Cardiac fibroblast (primary cell): ENCODE measurements at places on chromosomes 3 and 15.

DNA sequence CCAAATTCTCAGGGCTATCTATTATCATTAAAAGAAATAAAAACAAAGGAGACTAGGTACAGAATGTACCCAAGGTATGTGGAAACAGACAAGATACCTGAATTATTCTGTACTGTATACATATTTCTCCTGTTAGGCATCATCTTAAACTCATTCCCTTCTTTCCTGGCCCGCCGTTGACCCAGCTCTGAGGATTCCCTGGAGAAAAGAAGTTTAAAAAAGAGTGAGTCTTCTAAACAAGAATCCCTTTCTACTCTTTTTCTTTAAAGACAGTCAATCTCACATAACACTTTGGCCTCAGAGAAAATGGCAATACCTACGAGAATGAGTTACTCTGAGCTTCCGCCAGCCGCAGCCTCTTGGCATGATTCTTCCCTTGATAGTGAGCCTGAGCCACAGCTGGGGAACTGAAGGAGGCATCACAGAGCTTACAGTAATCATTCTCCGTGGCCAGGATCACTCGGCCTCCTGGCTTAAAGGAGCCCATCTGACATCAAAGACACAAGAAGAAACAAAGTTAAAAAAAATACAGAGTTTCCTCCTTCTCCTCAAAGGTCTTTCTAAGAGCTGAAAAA lies 44.2 kb downstream of the ZMAT3 start:
- peak; percentile 58 for DNase-seq

DNA sequence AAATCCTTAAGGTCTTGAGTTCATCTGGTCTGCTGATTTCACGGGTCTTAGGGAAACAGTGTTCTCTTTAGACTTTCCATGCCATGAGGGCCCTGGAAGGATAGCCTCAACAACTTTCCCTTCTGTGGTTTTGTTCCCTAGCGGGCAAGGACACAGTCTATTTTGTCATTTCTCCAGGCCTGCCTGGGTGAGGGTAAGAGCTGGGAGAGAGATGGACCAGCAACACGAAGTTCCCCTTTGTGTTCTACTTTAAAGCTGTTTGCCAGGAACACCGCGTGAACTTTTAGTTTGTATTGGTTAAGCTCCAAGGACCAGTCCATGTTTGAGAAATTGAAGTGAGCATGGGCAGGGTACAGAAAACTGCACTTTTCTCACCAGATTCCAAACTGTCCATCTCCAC lies 20.9 kb downstream of the ST3GAL6 start:
- peak; percentile 59 for DNase-seq

DNA sequence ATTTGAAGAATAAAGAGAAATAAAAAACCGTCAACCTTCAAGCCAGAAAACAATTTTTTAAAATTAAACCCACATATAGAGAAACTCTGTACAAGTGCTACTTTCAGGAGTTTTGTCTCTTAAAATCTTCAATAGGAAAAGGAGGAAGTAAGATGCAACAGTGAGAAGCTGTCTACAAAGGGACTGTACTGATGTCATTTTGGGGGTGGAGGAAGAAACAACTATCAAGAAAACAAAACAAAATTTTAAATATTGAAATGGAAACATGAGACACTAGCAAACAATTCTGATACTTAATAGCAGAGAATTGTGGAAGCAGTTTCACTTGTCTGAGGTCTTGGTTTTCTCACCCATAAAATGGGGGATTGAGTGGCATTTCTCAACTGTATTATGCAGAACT lies 84.4 kb downstream of the SLMAP start:
- no peak for DNase-seq

DNA sequence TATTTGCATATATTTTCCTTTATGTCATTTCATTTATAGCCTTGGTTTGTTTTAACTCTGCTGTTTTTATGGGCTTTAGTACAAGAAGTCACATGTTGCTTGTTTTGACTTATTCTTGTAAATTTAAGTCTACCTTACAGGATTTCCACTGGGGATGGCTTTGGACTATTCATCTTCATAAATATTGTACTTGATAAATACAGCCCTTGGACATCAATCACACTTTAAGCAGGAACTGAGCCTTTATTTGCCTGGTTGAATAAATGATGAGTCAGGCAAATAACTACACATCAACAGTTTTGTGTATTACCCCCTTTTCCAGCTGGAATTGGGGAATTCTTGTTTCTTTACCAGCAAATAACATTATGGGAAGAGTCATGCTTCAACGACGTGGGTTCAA lies 286.0 kb downstream of the CNTN3 start:
- no peak for DNase-seq

GRCh38 chr3:69748503-69748902 lies 9.2 kb downstream of the MITF start:
- no peak for DNase-seq
